ENCODE measurements at places on chromosomes 7 and 10.
A peak's percentile ranks its signal among the peaks of the same experiment; 100 is the strongest.

DNA sequence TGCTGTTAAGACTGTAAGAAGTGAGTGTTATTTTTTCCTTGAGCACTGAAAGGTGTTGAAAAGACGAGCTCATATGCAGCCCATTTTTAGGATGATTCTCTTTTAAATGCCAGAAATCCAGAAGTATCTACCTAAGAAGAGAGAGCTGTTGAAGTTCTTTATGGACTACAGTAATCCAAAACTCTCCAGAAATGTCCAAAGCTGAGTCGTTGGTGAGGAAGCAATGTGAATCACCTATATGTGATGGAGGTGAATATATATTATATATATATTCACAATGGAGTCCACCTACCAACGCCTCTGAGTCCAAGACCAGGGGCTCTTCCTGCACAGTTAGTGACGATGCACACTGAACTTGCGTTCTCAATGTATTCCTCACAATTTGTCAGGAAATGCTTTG lies 252.7 kb upstream of the PITRM1 start:
- DNase-seq: no peak

- DNase-seq: peak; percentile 81
Observed at GRCh38 chr7:155206318-155207020, 91.2 kb upstream of the INSIG1 start.

- no peak for DNase-seq
Observed at GRCh38 chr10:101775273-101776160, at the start of gene FGF8. TSS of gene FGF8 (minus strand) at chr10:101776114. CDS start at chr10:101775900, 214 bp downstream.

GRCh38 chr7:148695953-148696352 lies 2.8 kb upstream of the CUL1 start:
- DNase-seq: no peak

DNA sequence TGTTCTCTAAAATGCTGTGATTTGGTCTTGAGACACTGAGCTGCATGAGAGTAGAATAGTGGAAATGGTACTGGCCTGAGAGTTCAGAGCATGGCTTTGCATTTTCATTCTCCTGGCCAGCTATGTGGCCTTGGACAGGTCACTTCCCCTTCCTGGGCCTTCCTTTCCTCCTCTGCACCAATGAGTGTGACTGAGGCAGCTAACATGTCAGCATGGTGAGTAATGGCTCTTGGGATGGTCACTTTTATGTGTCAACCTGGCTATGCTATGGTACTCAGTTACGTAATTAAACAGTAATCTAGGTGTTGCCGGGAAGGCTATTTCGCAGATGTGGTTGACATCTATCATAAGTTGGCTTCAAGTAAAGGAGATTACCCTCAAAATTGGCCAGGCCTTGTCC lies 109.3 kb downstream of the RTKN2 start:
- no peak for DNase-seq

DNA sequence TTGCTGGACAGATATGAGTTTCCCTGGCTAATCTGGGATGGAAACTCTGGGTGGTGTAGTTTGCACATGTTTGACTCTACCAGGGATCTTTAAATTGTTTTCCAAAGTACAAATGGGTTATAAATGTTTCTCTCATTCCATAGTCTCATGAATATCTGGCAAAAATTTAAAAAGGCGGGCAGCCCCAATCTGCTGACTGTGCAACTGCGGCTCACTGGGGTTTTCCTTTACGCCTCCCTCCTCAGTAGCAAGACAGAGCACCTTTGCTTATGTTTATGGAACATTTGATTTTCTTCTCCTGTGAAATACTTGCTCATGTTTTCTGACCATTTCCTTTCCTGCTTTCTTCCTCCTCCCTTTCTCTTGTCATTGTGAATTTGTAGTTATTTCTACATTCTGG lies 105.0 kb downstream of the ADAM12 start:
- no peak for DNase-seq

DNA sequence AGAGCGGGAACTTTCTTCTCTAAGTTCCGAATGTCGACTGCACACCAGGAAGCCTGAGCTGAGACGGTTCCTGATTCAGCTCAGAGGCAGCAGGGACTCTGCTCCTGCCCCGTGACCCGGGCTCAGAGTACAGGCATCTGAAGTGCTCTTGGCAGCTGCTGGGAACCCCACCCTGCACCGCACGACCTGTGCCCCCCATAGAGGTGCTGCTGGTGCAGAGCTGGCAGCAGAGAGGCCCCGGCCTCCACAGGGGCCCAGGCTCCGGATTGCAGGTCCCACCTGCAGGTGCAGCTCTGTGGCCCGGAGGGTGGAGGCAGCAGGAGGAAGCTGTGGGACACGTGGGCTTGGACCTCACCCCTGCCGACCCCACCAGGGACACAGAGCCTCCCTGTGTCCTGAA lies 39.5 kb upstream of the ADGRA1 start:
- no peak for DNase-seq

DNA sequence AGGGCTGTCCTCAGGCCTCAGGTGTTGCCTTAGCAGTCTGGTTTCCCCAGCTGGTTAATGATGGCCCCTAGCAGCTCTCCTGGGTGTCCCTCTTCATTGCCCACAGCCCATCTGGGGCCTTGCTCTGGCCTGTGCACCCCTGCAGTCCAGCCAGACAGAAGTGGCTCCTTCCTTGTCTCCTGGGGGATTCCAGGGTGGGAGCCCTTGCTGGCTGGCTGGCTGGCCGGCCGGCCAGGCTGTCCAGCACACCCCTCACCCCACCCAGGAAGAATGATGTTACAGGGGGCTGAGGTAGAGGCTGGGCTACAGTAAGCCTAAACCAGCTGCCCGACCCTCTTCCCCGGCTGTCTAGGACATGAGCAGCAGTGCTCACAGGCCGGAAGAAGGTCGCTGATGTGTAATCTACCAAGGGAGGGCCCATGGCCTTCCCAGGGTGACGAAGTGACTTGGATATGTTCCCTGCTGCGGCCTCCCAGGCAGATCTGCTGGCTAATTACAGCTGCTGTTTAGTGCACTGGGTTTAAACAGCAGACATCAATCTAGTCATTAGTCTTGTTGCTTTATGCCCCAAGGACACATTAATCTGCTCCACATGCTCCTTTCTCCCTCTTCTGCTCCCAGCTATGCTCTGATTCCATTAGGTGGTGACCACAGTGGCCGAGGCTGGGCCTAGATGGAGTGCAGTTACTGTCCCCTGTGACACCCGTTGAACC lies 53.8 kb upstream of the LRRC4 start:
- no peak for DNase-seq

DNA sequence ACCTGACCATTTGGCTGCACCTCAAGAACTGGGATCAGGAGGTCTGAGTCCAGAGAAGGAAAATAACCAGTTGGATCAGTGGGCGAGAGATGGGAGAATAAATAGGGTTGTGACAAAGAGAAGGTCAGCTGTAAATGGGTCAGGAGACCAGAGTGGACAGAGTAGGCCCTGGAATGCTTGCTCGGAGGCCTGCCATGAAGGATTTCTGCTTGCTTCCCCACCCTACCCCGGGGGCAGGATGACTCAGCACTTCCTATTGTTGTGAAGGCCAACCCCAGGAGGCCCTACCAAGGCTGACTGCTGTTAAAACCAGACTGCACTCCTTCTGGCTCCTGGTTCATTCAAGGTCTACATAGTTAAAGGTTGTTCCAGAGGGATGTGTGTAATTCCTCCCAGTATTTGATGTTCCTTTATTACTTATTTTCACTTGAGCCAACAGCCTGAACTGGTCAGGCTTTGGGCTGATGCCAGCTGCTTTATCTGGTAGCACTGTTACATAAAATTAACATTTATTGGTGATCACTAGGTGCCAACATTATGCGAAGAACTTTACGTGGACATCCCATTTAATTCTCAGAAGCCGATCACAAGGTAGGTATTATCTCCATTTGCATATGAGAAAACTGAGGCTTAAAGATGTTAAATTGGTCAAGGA lies 27.3 kb upstream of the IFRD1 start:
- DNase-seq: no peak

DNA sequence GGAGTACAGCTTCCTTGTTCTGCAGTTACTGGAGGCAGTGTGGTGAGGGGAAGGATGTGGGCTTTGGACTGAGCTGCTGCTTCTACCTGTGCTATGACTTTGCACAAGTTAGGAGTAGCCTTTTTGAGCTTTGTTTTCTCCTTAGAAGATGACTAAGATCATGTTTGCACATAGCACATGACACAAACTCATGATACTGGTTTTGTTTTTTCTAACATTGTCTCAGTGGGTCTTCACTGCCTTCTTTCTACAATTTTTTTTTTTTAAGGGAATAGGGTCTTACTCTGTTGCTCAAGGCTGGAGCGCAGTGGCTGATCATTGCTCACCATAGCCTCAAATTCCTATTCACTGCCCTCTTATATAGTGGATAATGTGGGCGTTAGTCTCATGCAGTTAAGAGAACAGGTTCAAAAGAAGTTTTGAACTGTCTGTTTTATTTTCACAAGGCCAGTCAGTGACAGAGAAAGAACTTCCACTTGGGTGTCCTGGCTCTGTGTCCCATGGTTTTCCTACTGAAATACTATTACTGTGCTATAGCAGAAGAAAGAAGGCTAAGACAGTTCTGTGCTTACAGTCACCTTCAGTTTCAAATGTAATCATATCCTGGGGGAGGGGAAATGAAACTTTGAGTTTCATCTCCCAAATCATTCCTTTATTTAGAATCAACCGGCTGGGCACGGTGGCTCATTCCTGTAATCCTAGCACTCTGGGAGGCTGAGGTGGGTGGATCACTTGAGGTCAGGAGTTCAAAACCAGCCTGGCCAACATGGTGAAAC lies 72.0 kb downstream of the KAT6B start:
- DNase-seq: peak; percentile 25

GRCh38 chr7:11430841-11431240 lies 401.2 kb downstream of the THSD7A start:
- DNase-seq: no peak

GRCh38 chr7:117153016-117153545 lies 169.8 kb downstream of the WNT2 start:
- DNase-seq: no peak

DNA sequence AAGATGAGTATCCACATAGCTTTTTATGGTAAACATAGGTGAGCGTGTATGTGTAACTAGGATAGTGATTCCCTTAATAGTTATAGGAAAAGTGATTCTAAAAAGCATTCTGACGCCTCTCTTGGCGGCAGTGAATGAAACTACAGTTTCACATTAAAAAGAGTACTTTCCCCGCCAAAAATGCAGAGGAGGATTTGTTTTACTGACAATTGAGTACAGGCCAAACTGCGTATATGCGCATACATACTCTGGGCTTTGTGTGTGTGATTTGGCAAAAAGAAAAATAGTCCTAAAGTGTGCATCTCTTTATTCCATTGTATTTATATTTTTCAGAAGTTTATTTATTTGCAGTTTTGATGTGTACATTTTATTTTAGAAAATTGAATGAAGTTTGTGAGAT lies 10.3 kb downstream of the CUL1 start:
- no peak for DNase-seq

DNA sequence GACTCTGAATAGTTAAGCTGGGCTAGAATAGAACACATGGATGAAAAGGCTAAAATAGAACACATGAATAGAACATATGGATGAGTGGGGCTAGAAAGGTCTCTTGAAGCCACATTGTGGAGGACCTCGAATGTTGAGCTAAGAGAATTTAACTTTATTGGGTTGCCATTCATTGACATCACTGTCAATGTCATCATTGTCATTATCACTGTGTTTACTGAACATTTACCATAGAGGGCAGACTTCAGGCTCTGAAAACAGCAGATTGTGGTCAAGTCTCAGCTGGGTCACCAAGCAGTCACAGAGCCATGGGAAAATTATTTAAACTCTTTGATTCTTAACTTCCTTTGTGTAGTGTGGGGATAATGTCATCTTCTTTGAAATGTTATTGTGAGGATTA lies 80.4 kb downstream of the WDFY4 start:
- DNase-seq: no peak

DNA sequence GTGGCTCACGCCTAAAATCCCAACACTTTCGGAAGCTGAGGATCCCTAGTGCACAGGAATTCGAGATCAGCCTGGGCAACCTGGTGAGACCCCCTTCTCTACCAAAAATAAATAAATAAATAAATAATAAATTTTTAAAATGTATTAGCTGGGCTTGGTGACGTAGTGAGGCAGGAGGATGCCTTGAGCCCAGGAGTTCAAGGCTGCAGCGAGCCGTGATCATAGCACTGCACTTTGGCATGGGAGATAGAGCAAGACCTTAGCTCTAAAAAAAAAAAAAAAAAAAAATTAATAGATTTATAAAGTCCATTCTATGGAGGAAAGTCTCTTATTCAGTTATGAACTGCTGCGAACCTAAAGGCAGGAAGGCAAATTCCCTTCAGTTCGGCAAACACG lies 1.1 kb upstream of the PTPN12 start:
- DNase-seq: no peak

DNA sequence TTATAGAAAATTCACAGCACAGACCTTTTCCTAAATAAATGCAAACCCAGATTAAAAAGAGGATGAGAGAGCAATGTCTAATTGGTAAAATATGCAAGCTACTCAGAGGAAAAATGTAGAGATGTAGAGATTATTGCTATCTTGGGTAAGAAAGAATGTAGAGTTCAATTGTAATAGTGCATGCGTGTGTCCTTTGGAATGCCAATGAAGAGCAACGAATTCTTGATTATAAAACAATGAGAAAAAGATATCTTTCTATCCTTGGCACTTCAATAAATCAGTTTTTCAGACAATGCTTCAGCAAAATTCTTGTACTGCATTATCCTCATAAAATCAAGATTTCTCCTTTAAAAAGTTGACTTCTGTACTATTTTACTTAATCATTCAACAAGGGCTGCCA lies 50.9 kb downstream of the SEMA3D start:
- no peak for DNase-seq

DNA sequence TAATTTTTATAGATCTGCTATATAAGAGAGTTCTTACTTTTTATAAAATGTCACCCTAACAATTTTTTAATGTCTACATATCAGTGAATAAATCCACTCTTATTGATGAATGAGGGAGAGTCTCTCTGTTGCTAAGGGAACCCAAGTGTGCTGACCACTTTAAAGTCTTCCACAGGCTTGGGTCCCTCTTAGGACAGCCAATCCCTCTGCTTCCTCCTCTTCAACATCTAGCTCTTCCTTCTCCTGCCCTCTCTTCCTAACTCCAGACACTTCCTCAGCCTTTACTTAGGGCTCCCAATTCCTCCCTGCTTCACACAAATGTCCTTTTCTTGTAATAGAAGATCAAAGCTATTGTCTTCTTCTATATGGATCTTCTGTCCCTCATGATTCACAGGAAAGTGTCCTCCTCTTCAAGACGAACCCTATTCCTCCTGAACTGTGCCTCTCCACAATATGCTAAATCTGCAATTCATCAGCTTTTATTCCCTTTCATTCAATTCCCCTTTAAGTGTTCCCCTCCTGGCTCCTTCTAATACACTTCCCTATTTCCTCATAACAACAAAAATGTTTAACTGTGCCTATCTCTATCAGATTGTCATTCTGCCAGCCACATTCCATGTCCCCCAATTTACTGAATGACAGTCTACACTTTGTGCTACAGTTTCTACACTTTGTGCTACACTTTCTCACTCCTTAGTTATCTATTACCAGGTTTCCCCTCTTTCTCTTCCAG lies 37.7 kb downstream of the CDK6 start:
- no peak for DNase-seq

- peak; percentile 65 for DNase-seq
Observed at GRCh38 chr7:130951303-130951975, 217.4 kb upstream of the KLF14 start.

- DNase-seq: no peak
Observed at GRCh38 chr10:58016614-58017013, 251.1 kb downstream of the IPMK start.

- DNase-seq: no peak
Observed at GRCh38 chr7:132548489-132549078, 27.7 kb downstream of the PLXNA4 start.

All from CD4-positive, alpha-beta T cell treated with Interleukin-2 at 100 ng/mL for 4 hours (primary cell).